Activated CD4-positive, alpha-beta T cell treated with anti-CD3 and anti-CD28 coated beads, Interleukin-2, amount 50 U/mL, for 16 hours (primary cell): ENCODE measurements at places on chromosomes 16 and 17.

DNA sequence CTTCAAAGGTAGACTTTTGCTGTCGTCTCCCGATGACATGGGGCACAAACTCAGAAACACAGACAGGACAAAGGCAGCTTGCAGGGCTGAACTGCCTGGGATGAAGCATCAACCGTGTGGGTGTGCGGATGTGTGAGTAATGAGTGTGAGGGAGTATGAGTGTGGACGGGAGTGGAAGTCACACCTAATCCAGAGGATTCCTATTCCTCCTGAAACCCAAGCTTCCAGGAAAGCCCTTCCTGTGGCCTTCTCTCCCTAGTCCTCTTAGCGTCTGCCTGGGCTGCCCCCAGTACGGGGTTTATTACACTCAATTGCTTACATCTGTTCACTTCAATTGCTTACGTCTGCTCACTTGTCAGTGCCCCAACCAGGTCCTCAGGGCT lies 2.3 kb upstream of the IL4R start:
- no peak for DNase-seq

DNA sequence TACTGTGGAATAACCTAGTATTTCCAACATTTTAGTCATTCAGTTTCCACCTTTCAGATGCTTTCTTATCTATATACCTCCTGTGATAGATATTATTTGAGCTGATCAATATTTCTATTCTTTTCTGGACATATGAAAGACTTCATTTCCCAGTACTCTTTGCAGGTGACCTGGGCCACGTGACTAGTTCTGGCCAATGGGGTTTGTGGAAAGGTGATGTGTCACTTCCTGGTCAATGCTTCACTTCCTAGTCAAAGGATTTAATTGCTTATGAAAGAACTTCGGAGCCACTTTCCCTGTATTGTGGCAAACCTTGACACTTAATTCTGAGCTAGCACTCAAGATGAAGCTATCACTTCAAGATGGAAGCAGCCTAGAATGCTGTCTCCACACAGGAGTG lies 248.9 kb upstream of the FOXF1 start:
- no peak for DNase-seq

DNA sequence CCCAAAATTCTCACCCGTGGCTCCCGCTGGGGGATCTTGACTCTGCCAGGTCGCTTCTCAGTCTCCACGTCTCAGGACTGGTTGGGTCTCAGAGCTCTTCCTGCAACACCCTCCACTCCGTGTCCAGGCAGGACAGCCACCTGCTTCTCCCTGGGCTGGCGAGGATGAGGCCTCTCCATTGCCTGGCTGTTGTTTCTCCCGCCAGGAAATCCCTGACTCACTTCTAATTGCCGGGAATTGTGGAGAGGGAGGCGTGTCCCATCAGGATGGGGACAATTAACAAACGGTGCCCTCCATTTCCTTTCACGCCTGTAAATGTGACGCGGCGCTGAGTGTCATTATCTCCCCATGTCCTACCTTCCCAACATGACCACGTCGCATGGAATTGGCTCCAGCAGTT lies 204.5 kb downstream of the RBFOX3 start:
- no peak for DNase-seq

DNA sequence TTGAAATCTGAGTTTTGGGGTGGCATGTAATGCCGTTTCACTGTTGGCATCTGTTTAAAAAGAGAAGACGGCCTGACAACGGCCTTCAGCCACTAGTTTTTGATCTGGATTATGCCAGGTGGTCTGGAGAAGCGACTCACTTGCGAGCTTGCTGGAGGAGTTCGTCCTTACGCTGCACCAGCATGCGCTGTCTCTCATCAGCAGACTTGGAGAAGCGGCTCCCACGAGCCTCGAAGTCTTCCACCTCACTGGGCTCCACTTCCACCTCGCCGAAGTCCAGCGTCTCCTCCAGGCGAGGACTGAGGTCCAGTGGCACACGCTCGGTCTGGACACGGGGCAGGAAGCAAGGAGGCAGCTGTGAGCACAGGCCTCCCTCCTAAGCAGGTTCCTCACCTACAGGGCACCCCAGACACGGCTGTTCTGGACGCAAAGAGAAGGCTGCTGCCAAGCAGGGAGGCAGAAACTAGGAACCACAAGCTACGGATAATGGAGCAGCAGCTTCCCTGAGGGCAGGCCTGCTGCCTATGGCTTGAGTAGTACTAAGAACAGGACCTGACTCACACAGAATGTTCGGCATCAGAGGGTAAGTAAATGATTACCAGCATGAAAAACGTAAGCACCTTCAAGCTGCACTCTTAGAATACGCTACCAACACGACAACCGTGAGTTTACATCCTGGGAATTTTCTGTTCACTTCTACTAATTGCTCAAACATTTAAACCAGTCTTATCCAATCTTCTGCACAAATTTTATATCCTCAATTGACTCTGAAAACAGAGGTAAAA lies 61.4 kb downstream of the AMFR start:
- DNase-seq: no peak

- DNase-seq: peak; percentile 50
Observed at GRCh38 chr17:47981462-47981861, 10.5 kb downstream of the CDK5RAP3 start.
